Fibroblast of skin of scalp (primary cell): ENCODE measurements at places on chromosomes 7 and 10.

- DNase-seq = no peak
These were observed 391.1 kb downstream of the RPS24 start for GRCh38 chr10:78424723-78425122.

GRCh38 chr7:148607151-148607661, 16.6 kb downstream of the C7orf33 start:
- DNase-seq = no peak

DNA sequence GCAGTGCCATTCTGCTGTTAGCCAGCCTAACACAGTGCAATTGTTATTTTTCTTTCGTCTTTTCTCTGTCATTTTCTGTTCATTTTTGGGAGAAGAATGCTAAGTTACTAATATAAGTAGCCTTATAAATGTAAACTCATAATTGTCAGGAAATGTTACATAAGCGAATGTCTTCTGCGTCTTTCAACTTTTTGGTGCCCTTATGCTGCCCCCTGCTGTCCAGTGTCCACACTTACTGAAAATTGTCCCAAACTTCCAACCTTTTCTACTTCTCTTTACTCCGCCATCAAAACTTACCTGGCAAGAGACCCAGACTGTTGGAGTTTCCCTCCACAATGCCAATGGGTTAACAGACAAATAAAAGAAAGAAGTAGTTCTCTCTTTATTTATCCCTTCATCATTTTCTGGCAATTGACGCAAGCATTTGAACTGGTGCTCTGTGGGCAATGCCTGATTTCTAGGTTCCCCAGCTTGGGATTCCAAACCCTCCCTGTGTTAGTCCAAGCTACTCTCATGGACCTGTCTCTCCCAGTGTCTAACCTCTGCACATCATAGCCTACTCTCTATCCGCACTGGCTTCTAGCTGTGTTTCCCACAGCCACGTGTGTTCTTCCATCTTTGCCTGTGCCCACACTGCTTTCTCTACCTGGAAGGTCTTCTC, 21.0 kb upstream of the EPC1 start:
- DNase-seq = peak; percentile 64

GRCh38 chr10:28676326-28676967, 874 bp upstream of the BAMBI start:
- DNase-seq = no peak

DNA sequence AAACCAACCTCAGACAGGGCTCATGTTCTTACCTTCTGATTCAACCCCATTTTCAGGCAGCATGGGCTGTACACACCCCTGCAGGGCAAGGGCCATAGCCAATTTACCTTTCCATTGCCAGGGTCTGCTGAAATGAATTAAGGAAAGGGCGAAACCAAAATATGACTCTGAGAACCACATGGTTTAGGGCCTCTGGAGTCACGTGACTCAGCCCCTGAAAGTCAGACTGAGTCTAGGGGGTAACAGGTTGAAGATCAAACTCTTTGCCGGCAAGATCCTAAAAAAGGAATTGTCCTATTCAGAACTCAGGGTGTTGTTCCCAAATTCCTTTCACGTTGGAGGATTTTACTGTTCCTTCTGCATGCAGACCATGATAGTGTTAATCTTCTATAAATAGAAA, 118.9 kb downstream of the RAB11FIP2 start:
- no peak for DNase-seq
